ENCODE measurements at places on chromosomes 11 and 22.

- DNase-seq = no peak
Observed at GRCh38 chr22:47340851-47341436, 578.5 kb downstream of the TBC1D22A start.

DNA sequence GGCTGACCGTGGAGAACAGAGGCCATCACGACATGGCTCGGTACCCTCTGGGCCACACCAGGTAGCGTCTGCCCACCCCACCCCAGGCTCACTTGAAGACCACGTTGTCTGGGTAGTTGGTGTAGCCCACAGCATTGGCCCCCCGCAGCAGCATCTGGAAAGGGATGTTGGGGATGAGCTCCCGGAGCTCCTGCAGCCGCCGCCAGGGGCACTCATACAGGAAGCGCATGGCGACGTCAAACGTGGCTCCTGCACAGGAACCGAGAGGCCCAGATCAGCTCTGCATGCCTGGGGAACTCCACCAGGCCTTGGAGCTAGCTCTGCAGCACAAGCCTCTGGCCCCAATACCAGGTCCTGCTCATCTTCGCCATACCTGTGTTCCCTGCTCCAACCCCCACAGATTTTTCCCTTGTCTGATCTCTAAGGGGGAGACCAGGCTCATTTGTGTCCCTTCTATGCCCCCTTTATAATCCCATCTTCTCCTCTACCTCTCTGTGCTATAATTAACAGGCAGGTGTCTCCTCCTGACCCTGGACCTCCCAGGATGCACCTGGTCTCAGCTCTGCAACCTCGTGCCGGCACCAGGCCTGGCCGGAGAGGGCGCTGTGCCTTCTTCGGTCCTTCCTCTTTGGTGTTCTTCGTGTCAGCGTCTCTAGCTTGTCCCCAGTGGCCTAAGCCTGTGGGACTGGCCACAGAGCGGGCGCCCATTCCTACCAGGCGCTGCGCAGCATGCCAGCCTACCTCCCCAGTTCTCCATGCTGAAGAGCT is 5.0 kb upstream of the LRFN4 start:
- no peak for DNase-seq

GRCh38 chr22:29882716-29883044 is 294 bp upstream of the MTMR3 start:
- no peak for DNase-seq

- DNase-seq = no peak
Observed at GRCh38 chr22:24901448-24901847, 45.0 kb downstream of the LHFPL7 start.

DNA sequence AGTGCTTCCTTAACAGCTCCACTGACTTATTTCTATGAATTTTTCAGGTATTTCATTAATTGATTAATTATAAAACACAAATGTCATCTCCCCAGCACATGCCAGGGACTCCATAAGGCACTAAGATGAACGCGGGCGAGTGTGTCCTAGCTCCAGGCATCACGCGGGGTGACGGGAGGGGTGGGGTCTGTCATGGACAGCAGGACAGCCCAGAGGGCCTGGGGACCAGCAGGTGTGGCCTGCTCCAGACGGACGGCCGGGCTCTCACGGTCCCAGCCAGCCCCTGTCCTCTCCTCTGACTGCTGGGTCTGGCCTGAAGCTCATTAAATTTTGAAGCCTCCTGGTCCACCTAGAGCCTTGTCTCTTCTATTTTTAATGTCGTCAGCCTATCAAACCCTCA is 531.1 kb downstream of the BRD1 start:
- DNase-seq = no peak

DNA sequence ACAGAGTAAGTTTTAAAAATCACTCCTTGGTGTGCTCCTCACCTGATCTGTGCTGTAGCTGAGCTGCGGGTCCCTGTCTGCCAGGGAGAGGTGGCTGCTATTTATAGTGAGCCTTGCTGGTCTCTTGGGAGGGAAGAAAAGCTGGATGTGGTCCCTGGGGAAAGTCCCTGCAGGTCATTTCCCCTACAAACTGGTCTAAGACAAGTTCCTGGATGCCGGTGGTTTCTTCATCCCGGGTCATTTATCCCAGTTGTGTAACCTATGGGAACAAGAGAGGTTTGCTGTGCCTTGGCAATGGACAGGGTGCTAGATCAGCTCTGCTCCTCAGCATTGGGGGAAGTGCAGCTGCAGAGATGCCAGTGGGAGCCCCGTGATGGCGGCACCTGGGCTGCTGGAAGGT is at the start of gene SAA2:
SAA2 (minus strand) TSS at position 108 of the 400 bp plus-strand sequence. CDS start 657 bp downstream, outside the sequence.
- no peak for DNase-seq
